Pons (tissue), 1 donor: ENCODE measurements at places on chromosomes 7 and 10.

GRCh38 chr10:3887885-3888476 is 103.0 kb upstream of the KLF6 start:
- DNase-seq: peak; percentile 37

GRCh38 chr7:144738708-144739314 is 97.0 kb downstream of the TPK1 start:
- DNase-seq: peak; percentile 55

GRCh38 chr10:35462491-35462934 is 126.2 kb downstream of the CCNY start:
- peak; percentile 79 for DNase-seq

- no peak for DNase-seq
Observed at GRCh38 chr7:6172224-6172909, 100.1 kb downstream of the CYTH3 start.

GRCh38 chr10:118047157-118047719 is 497 bp upstream of the RAB11FIP2 start:
- DNase-seq: no peak

- no peak for DNase-seq
Observed at GRCh38 chr7:112439476-112439875, 10.8 kb upstream of the IFRD1 start.

- no peak for DNase-seq
Observed at GRCh38 chr7:83248000-83248399, 85.3 kb upstream of the PCLO start.

DNA sequence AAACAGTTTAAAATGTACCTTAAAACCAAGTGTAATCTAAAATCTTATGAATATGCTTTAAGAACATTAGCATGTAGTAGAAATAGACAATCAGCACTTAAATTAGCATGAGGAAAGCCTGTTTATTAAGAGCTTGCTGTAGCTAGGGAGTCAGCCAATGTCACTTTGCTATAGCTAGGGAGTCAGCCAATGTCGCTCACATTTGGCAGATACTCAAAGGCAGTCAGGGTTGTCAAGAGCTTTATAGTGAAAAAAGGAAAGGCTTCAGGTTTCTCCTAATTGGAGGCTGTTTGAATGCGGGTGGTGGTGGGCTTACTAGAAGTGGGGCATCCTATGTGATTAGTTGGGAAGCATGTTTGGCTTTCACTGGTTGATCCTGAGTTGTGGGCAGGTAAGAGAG is 226.2 kb upstream of the DGKB start:
- DNase-seq: no peak

DNA sequence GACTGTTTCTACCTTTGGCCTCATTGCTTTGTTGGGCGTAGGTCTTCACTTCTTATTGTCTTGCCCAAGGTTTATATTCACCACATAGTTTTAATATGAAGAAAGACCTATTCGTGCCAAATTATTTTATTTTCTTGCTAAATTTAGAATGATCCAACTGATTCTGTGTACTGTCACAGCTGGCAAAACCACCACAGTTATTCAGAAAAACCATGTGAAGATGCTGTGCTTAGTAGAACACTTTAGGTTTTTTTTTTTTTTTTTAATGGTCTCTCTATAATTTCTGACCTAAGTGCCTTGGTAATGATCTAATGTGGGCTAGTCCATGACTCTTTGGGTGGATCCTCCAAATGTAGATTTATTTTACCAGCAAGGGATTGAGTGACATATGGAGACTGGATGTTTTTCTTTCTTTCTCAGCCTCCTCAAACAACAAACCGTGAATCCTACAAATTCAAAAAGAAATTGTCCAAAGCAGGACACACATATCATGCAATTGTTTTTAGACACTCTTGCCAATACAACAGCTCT is 243.8 kb downstream of the DYNC1I1 start:
- no peak for DNase-seq

- no peak for DNase-seq
Observed at GRCh38 chr7:19900118-19900517, 126.7 kb upstream of the TMEM196 start.
